ENCODE measurements at places on chromosomes 2 and 18. TPM values are rescaled to one million over a fixed set of nuclear protein-coding genes. Genes with fewer than 3 reads are reported as not detected.
A peak's percentile ranks its signal among the peaks of the same experiment; 100 is the strongest.

MAP2 gene
- polyA plus RNA-seq, result 16.3 TPM

CHST10 gene
- polyA plus RNA-seq, result 6.4 TPM

MC4R gene
- 0.27 TPM for polyA plus RNA-seq

ZNF142 gene
- polyA plus RNA-seq, result 14.8 TPM

MORN2 gene
- polyA plus RNA-seq, result 16.6 TPM

ALLC gene
- not detected for polyA plus RNA-seq

RMDN2 gene
- polyA plus RNA-seq, result 23.9 TPM

KLF11 gene
- polyA plus RNA-seq, result 10.6 TPM

C2orf72 gene
- 42.0 TPM for polyA plus RNA-seq

GALNT3 gene
- 68.2 TPM for polyA plus RNA-seq

DNA sequence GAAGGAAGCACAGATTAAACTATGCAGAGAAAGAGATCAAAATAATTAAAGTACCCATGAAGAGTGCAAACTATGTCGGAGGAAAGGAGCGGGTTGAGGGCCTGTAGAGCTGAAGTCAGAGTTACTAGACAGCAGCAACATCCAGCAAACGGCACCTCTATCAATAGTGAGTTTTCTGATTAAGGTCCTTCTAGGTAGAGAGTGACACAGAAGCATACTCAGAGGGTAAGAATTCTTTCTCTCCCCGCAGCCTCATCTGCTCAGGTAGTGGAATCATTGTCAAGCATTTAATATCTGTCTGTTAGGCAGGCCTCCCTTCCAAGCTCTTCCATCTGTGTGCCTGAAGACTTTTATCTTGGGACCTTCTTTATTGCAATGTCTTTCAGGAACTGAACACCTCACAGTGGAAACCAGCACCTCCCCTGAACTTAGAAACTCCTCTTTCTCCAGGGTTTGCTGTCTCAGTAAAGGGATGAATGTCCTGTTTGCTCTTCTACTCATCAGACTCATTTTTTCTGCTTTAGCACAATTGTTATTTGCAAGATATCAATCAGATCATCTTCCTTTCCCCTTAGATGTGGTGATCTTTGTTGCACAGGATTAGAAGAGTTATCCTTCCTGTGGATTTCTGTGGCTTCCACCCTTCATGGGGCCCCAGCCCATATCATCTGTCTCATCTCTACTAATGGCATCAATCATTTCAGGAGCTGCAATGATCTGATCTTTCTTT is 28.8 kb downstream of the SP140 start:
- no peaks in the 10 kb centered on the region for H3K36me3 ChIP-seq
- no peaks in the 10 kb centered on the region for H3K4me1 ChIP-seq
- no peak overlapping the region for H3K4me3 ChIP-seq
- DNase-seq, result no peak

GRCh38 chr2:102637358-102637757 is 18.0 kb downstream of the SLC9A2 start:
- no peaks in the 10 kb centered on the region for H3K36me3 ChIP-seq
- H3K4me1 ChIP-seq, result peaks cover 4% of the 10 kb centered on the region
- DNase-seq, result no peak
- H3K27me3 ChIP-seq, result no peaks in the 10 kb centered on the region
- H3K27ac ChIP-seq, result no peak overlapping the region

- H3K27me3 ChIP-seq, result no peaks in the 10 kb centered on the region
- no peak overlapping the region for H3K4me3 ChIP-seq
- H3K4me1 ChIP-seq, result no peaks in the 10 kb centered on the region
- no peak for DNase-seq
Measured at GRCh38 chr2:13884291-13884976, 748.1 kb upstream of the LRATD1 start.

DNA sequence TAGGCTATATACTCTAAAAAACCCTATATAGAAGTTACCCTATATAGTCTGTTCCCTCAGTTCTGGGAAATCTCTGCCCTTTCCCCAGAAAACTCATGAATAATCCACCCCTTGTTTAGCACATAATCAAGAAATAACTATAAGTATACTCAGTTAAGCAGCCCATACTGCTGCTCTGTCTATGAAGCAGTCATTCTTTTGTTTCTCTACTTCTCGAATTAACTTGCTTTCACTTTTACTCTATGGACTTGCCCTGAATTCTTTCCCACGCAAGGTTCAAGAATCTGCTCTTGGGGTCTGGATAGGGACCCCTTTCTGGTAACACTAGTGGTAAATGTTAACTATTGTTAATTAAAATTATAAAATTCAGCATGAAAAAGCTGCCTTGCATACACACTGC is 17.4 kb upstream of the AP1S3 start:
- H3K4me3 ChIP-seq, result no peak overlapping the region
- H3K27ac ChIP-seq, result no peak overlapping the region
- no peaks in the 10 kb centered on the region for H3K36me3 ChIP-seq
- no peak for DNase-seq
- no peaks in the 10 kb centered on the region for H3K27me3 ChIP-seq

- no peak overlapping the region for H3K27ac ChIP-seq
- H3K36me3 ChIP-seq, result no peaks in the 10 kb centered on the region
- H3K4me3 ChIP-seq, result no peak overlapping the region
- no peaks in the 10 kb centered on the region for H3K27me3 ChIP-seq
Measured at GRCh38 chr2:230048010-230048671, 20.6 kb downstream of the SLC16A14 start.

GRCh38 chr2:31390324-31390723 is 24.2 kb downstream of the XDH start:
- no peaks in the 10 kb centered on the region for H3K27me3 ChIP-seq
- no peak overlapping the region for H3K4me3 ChIP-seq
- peaks cover 32% of the 10 kb centered on the region for H3K36me3 ChIP-seq

DNA sequence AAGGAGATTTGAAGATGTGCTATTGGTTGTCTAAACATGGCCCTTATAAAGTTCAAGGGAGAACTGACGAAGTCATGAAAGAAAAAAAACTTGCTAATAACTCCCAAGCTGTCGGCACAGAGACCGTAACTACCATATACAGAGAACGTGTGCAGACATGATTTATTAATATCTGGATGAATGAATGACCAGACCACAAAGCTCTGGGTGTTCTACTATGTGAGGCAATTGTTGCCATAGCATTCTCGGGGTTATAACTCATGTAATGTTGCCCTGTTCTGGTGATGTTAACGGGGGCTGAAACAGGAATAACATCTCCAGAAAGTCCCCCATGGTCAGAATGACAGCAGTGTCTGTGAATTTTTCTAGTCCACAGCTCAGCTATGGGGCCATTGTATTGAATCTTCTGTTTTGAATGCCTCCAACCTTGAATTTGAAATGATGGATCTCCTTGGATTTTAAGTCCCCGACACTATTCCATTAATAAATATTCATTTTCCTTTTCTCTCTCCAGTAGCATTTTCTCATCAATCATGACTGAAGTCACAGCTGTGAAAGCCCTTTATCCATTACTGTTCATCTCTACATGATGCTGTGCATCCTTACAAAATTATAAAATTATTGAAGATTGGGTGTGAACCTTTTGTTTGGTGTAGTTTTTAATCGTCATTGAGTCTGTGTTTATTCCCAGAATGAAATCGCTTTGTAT is 483.4 kb upstream of the KLHL29 start:
- H3K27me3 ChIP-seq, result no peaks in the 10 kb centered on the region
- DNase-seq, result no peak
- no peak overlapping the region for H3K4me3 ChIP-seq
- H3K4me1 ChIP-seq, result no peaks in the 10 kb centered on the region

GRCh38 chr2:36355151-36355889 is at the start of gene CRIM1:
CRIM1 (plus strand) TSS chr2:36355778; CDS start chr2:36356293, 515 bp downstream.
- H3K27me3 ChIP-seq, result no peaks in the 10 kb centered on the region
- peaks cover 6% of the 10 kb centered on the region for H3K4me1 ChIP-seq
- peak; percentile 95 for DNase-seq
- H3K36me3 ChIP-seq, result no peaks in the 10 kb centered on the region
- peak within 1 kb of the TSS; percentile 66 for H3K27ac ChIP-seq

- no peak overlapping the region for H3K27ac ChIP-seq
- peaks cover 6% of the 10 kb centered on the region for H3K4me1 ChIP-seq
- peaks cover 13% of the 10 kb centered on the region for H3K27me3 ChIP-seq
- H3K36me3 ChIP-seq, result no peaks in the 10 kb centered on the region
Measured at GRCh38 chr2:44839771-44840502, 101.6 kb upstream of the SIX3 start.

DNA sequence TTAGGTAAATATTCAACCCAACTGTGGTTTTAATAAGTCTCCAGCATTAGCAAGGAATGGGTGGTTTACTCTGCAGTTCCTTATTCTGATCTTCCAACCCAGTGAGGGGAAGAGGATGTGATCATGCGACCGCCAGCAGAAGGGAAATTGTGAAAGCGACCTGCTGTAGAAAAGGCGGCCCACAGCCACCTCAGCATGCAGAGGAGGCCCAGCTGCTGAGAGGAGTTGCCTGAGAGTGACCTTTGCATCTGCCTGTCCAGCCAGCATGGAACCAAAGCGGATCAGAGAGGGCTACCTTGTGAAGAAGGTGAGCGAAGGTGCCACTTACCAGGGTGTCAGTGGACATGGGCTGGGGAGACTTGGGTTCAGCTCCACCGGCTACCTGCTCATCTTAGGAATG is at the start of gene PLEK:
Gene PLEK (plus strand): TSS at position 196 of the 400 bp plus-strand sequence. CDS start 70 bp downstream, at position 266.
- no peaks in the 10 kb centered on the region for H3K4me1 ChIP-seq
- no peaks in the 10 kb centered on the region for H3K36me3 ChIP-seq
- no peak for DNase-seq
- H3K27me3 ChIP-seq, result peaks cover 3% of the 10 kb centered on the region

DNA sequence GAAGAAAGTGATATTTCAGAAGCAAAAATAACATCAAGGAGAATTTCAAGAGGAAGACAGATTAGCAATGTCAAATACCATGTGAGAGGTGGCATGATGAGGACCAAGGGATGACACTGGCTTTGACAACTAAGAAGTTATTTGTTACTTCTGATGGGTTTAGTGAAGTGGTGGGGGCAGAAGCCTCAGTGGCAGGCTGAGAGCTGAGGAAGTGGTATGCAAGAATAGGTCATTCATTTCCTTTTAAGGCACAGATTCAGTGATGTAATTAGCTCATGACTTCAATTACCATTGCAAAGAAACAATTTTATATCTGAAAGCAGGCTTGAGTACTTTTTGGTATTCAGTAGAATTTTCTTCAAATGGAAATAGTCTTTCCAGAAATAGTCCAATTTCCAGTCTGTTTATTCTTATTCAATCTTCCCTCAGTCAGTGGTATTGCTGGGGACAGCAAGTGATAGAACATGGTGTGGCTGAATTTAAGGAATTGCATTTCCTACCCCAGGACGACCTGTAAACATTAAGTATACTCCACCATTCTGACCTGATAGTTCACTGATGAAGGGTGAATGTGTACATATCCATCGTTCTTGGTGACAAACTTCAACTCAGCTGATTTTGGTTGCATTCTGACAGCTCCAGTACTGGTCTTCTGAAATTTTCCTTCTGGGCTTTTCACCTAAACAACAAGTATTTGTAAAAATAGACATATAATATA is 28.2 kb downstream of the GEMIN6 start:
- H3K36me3 ChIP-seq, result peaks cover 39% of the 10 kb centered on the region
